Activated CD4-positive, alpha-beta T cell treated with anti-CD3 and anti-CD28 coated beads, Interleukin-2, amount 10 ng/mL, durations not matched to agents 7 days and 5 days (primary cell): ENCODE measurements at places on chromosomes 12 and 14. TPM values are rescaled to one million over a fixed set of nuclear protein-coding genes. Genes with fewer than 3 reads are reported as not detected.

KRT74 gene
- 0.15 TPM for total RNA-seq

- no peak for DNase-seq
Observed at GRCh38 chr12:74689071-74689655, 151.5 kb downstream of the ATXN7L3B start.

RILPL1 gene
- 0.79 TPM for total RNA-seq

ANKS1B gene
- total RNA-seq, result 0.17 TPM

HOXC9 gene
- not detected for total RNA-seq

- no peak for DNase-seq
Observed at GRCh38 chr14:44712024-44712815, 205.1 kb upstream of the FSCB start.

KRT8 gene
- 0.15 TPM for total RNA-seq

- no peak for DNase-seq
Observed at GRCh38 chr12:8453021-8453513, 2.7 kb upstream of the CLEC6A start.

TAS2R31 gene
- total RNA-seq, result 1.6 TPM

SRRM4 gene
- not detected for total RNA-seq

- no peak for DNase-seq
Observed at GRCh38 chr14:99807413-99808153, 14.4 kb downstream of the EML1 start.

GRCh38 chr12:38159092-38159551, 157.5 kb upstream of the ALG10B start:
- no peak for DNase-seq

DNA sequence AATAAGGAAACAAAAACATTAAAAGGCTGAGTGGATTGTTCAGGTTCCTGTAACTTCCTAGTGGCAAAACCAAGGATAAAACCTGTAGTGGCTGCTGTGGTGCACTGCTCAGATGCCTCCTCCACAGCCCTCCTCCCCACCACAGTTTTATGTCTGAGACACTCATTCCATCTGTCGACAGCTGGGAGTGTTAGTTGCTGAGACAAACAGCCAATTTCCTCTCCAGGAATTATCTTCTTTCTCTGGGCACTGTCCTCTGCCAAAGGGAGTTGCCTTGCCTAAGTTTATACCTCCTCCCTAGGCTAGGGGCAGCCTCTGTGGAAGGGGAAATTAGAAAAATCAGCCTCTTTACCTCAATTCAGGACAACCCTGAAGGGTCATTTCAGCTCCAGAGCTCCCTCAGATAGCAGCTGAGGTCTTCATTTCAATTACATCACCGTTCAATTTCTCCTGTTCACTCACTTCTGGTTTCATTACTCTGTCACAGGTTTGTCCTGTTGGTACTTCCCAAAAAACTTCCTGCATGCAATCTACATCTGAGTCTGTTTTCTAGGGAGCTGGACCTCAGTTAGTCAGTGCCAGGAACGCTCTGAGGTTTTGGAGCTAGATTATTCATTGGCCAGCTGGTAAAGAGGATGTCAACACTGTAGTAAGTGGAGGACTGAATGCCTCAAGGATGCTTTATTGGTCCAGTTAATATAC, 74.9 kb upstream of the ATP2B1 start:
- DNase-seq, result no peak

- DNase-seq, result no peak
Observed at GRCh38 chr14:65224799-65225198, 122.5 kb upstream of the MAX start.

DNA sequence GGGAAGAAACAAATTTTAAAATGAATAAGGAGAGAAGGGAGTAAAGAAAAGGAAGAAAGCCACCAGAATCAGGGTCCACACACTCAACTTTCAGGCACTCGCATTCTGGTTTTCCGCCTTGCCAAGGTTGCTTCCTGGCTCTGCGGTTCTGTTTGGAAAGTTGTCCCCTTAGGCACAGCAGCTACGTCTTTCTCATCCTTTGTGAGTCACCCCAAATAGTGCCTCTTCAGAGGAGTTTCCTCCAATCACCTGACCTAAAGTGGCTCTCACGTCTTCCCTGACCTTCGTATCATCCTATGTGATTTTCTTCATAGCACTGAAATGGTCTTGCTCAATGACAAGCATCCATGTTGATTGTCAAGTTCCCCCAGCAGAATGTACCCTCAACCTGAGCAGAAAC, 99.5 kb upstream of the TMCC3 start:
- DNase-seq, result no peak

STAC3 gene
- total RNA-seq, result 5.2 TPM

DNA sequence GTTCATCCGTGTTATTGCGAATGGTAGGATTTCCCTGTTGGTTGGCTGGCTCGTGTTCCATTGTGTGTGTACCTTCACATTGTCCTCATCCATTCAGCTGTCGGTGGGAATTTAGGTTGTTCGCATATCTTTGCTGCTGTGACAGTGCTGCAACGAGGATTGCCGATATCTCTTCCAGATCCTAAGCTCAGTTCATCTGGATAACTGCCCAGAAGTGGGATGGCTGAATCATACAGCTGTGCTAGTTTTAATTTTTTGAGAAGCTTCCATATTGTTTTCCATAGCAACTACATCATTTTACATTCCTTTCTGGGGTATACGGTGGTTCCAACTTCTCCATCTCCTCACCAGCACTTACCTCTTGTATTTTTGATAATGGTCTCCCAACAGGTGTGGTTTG, 292.8 kb upstream of the SFSWAP start:
- DNase-seq, result no peak

DNA sequence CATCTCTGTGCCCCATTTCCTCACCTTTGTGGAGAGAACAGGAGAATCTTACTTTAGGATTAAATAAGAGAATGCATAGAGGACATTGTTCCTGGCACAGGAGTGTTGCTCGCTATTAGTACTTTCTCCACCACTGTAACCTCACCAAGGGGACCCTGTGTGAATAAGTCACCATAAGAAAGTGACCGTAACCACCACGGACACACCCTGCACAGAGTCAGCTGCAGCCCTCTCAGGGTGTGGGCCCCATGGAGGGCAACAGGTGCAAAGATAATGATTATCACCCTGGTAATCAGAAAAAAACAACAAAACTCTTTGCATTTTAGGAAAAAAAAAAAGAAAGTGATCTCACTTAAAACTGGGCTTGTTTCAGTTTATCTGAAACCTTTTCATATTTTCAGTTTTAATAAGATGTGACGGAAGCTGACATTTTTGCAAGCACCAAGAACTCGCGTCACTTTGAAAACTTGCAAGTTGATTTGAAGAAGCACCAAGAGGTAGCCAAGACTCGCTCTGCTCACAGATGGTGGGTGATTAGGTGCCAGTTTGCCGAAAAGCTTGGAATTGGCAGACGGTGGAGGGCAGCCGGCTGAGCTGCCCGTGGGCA, 87.0 kb upstream of the VRK1 start:
- DNase-seq, result no peak

DNA sequence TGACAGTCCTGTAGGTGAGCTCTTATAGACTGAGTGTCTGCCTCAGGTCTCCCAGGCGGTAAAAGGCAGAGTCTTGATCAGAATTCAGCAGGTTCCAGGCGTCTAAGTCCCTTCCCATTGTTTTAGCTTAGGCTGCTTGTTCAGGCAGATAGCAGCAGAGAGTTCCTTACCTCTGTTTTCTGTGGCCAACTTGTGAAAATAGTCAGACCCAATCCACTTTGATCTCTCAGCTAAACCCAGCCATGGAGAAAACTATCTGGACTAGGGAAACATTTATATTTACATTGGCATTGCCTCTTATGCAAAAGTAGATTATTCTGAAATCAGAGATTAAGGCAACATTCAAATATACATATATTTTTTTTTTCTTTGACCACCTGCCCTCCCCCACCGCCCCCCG, 21.4 kb downstream of the CCDC62 start:
- no peak for DNase-seq

KERA gene
- not detected for total RNA-seq

GRCh38 chr12:124655048-124655697, 87.8 kb upstream of the NCOR2 start:
- DNase-seq, result no peak

RDH5 gene
- total RNA-seq, result 25.8 TPM

- DNase-seq, result peak; percentile 94
Observed at GRCh38 chr12:55929306-55929791, 1.6 kb upstream of the DGKA start.

KRT4 gene
- total RNA-seq, result not detected

GRCh38 chr12:102961466-102961855, 4.0 kb downstream of the ASCL1 start:
- no peak for DNase-seq

- no peak for DNase-seq
Observed at GRCh38 chr14:96486705-96487104, 15.5 kb upstream of the PAPOLA start.

- peak; percentile 39 for DNase-seq
Observed at GRCh38 chr12:116759783-116760621, 21.9 kb downstream of the RNFT2 start.

GOLGA5 gene
- total RNA-seq, result 23.1 TPM

DNA sequence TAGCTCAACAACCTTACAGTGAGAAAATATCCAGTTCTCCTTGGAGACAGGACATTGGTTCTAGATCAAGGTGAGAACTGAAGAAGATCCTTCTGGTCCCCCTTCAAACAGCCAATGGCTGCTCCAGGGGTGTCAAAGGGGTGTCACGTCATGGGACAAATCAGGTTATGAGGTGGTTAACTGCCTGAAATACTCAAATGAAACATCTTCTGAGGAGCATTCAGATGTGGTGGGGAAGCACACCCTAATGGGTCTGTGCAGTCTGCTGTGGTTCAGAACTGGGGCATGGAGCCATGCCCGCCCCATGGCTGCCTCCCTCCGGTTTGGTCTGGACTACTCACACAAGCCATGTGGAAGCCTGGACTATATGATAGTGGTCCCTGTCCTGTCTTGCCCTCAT, 52.4 kb upstream of the PARP11 start:
- DNase-seq, result no peak

KIF26A gene
- total RNA-seq, result 0.35 TPM

DNA sequence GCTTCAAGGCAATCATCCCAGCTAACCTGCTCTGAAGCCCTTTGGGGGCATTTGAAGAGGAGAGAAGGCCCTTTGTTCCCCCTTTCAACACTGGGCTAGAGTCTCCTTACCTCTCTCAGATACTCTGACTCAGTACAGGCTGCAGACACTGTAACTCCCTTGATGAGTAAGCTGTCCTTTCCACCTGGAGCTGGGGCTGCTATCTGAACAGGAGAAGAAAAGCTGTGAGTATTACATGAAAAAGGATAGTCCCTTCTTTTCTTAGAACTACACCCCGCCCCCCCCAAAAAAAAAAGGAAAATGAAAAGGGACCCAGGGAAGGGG, 186.6 kb upstream of the PLEKHG7 start:
- no peak for DNase-seq

GRCh38 chr12:128609861-128610260, 213.9 kb downstream of the SLC15A4 start:
- DNase-seq, result no peak

DNA sequence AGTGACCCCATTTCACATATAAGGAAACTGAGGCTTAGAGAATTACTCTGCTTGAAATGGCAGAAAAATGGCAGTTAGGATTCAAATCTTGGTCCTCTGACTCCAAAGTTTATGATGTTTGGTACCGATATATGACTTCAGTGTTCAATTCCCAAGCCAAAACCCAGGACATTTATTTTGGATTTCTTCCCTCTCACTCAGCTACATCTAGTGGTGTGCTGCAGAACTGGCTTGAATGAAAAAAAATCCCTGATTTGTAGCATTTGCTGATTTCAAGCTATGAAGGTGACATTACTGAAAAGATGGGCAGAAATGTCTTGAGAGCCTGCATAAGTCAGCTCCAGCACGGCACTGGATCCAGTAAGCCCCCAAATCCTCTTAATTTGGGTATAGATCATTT, 106.4 kb downstream of the EFCAB11 start:
- DNase-seq, result no peak

DNA sequence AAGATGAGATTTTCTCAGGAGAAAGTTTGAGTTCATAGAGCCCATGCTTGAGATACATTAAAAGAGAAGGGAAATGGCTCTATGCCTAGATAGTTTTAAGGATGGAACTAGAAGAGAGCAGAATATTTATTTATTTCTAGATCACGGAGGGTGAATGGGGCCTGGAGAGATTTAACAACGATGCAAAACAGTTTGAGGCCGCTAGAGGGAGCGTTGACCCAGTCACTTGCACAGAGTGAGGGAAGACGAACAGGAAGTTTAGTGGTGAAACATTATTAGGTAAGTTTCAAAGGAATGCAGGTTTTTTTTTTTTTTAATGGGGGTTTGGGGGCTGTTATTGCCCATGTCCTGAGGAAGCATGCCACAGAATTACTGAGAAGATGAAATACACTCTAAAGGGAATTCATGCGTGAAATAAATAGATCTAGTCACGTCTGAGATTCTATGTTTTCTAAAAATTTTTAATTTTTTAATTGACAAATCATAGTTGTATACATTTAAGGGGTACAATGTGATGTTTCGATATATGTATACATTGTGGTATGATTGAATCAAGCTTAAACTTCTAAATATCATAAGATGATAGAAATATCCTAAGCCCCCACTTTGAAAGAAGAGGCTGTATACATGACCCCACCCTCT, 14.8 kb upstream of the PPP1R1A start:
- peak; percentile 68 for DNase-seq
